ENCODE measurements at places on chromosomes 5 and 9. TPM values are rescaled to one million over a fixed set of nuclear protein-coding genes. Genes with fewer than 3 reads are reported as not detected.

FOXD4 gene
- not detected for total RNA-seq

DNA sequence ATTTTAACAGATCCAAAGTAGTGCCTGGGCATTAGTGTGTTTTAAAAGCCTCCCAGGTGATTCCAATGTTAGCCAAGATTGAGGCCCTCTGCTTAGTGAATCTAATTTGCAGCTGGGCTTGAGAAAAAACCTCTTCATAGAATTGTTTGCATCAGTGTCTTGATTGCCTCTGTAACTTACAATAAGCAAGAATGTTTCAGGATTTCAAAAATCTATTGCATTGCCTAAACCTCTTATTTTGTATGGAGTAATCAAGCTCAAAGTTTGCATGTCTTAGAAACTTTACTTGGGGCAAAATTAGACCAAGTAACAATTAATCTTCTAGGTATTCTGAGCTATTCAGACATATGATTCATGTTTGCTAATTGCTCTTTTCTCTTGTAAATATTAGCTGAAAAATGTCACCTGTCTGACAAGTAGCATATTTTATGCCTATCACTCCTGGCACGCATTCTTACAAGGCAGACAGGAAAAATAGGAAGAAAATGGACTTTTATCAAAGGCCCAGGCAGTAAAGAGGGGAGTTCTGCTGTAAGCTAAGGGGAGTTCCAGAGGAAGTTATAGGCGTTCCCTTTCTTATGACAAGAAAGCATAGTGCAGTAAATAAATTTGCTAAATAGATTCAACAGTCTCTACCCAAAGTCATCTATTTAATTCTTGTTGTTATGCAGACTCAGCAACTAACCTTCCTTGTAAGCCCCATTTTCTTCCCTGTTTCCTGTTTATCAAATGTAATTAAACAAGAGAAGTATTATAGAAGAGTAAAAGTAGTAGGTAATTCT, 21.0 kb downstream of the PDCD1LG2 start:
- H3K27me3 ChIP-seq: no peaks in the 10 kb centered on the region
- H3K4me1 ChIP-seq: peaks cover 7% of the 10 kb centered on the region
- peaks cover 6% of the 10 kb centered on the region for H3K36me3 ChIP-seq
- H3K27ac ChIP-seq: no peak overlapping the region
- no peak for DNase-seq

DNA sequence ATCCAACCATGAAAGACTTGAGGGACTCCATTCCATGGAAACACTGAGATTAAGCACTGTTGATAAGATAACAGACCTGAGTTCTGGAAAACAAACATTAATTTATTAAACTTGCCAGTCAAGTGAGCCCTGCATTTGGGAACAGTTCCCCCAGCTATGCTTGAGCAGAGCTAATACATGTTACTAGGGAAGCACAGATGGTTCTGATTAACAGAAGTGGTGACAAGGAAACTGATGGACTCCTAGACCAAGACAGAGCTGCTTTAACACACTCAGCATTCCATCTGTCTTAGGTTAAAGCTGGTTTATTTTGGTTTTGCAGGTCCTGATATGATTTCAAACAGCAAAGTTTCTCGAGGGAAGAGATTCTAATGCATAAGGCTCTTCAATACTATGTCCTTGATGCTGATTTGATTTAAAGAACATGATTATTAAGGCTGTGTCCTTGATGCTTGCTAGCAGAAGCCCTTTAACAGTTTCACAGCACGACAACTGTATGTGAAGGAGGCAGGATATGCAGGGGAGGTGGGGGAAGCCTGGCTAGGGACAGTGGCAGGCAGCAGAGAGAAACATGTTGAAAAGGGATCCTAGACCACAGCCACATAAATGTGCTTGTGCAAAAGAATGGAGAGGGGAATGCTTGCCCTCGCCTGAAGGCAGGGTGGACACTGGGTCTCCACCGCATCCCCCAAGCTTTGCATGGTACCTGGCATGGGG, 66.2 kb downstream of the ACTBL2 start:
- H3K27ac ChIP-seq: no peak overlapping the region
- no peaks in the 10 kb centered on the region for H3K4me1 ChIP-seq
- H3K4me3 ChIP-seq: no peak overlapping the region
- no peak for DNase-seq
- no peaks in the 10 kb centered on the region for H3K27me3 ChIP-seq

DNA sequence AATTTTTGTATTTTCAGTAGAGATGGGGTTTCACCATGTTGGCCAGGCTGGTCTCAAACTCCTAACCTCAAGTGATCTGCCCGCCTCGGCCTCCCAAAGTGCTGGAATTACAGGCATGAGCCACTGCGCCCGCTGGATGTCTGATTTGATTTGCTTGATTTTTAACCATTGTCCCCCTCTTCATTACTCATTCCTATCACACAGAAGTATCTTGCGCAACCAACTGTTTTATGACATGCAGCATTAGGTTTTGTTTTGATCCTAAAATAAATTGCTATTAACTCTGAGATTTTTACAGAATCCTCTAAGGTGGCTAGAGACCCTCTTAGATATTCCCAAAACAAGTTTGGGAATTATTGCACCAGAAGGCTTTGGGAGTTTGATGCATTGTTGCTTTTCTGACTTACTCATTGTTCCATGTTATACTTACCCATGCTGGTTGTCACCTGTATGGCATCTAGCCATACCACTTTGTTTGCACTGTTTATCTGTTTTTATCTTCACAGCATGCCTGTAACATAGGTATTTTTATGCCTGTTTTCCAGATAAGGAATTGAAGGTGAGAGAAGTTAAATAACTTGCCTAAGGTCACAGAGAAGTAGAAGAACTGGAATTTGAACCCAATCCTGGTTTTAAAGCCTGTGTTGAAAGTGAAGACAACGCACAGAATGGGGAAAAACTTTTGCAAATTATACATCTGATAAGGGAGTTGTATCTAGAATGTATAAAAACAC, 35.9 kb upstream of the PWWP2A start:
- no peaks in the 10 kb centered on the region for H3K36me3 ChIP-seq
- H3K27ac ChIP-seq: no peak overlapping the region
- no peak for DNase-seq
- H3K4me1 ChIP-seq: no peaks in the 10 kb centered on the region
- no peak overlapping the region for H3K4me3 ChIP-seq

GRXCR2 gene
- 2.0 TPM for total RNA-seq

- DNase-seq: no peak
- H3K27me3 ChIP-seq: no peaks in the 10 kb centered on the region
Observed at GRCh38 chr5:149174847-149175234, 33.5 kb downstream of the ABLIM3 start.

DNA sequence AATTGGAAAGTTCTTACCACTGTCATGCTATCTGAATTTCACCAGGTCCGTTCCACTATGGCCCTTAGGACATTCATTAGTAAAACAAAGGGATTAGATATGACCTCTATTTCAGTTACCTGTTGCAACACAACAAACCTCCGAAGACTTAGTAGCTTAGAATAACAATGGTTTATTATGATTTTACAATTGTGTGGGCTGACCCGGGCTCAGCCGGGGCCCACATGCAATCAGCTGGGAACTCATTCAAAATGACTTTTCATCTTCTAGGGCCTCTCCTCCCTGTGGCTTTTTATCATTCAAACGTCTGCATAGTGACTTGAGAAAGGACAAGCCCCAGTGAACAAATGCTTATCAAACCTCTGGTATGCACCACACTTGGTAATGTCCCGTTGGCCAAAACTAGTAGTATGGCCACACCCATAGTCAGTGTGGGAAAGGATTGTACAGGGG, 2.3 kb upstream of the FBXW11 start:
- H3K27ac ChIP-seq: no peak overlapping the region
- no peak overlapping the region for H3K4me3 ChIP-seq
- peaks cover 16% of the 10 kb centered on the region for H3K4me1 ChIP-seq
- H3K36me3 ChIP-seq: no peaks in the 10 kb centered on the region

- H3K4me3 ChIP-seq: no peak overlapping the region
- H3K4me1 ChIP-seq: no peaks in the 10 kb centered on the region
- H3K27ac ChIP-seq: no peak overlapping the region
Observed at GRCh38 chr5:13745508-13745907, 199.0 kb downstream of the DNAH5 start.

IFNK gene
- total RNA-seq: not detected

DNA sequence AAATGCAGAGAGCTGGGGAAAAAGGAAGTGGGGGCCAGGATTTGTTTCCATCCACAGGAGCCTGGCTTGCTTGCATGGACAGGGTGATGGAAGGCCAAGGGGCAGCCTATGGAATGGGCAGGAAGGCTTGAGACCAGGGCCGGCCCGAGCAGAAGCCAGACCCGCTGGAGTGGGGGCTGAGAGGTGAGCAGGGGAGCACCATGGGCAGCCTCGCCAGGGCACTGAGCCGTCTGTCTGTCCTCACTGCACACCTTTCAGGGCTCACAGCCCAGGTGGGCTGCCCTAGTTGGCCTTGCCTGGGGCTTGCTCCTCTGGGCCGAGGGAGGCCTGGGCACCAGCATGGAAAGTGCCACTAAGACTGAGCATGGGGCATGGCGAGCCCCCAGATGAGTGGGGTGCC, 58.6 kb upstream of the CNOT6 start:
- no peaks in the 10 kb centered on the region for H3K36me3 ChIP-seq
- no peaks in the 10 kb centered on the region for H3K4me1 ChIP-seq
- DNase-seq: no peak

GRCh38 chr5:80697100-80697499, 42.3 kb upstream of the DHFR start:
- DNase-seq: no peak
- no peaks in the 10 kb centered on the region for H3K27me3 ChIP-seq
- H3K36me3 ChIP-seq: peaks cover 18% of the 10 kb centered on the region
- H3K4me1 ChIP-seq: no peaks in the 10 kb centered on the region
- no peak overlapping the region for H3K27ac ChIP-seq

Data from heart left ventricle (tissue), 16 donors.